ENCODE measurements at places on chromosomes 4 and X.

GRCh38 chr4:141275834-141276233 is 55.1 kb downstream of the ZNF330 start:
- DNase-seq: no peak

DNA sequence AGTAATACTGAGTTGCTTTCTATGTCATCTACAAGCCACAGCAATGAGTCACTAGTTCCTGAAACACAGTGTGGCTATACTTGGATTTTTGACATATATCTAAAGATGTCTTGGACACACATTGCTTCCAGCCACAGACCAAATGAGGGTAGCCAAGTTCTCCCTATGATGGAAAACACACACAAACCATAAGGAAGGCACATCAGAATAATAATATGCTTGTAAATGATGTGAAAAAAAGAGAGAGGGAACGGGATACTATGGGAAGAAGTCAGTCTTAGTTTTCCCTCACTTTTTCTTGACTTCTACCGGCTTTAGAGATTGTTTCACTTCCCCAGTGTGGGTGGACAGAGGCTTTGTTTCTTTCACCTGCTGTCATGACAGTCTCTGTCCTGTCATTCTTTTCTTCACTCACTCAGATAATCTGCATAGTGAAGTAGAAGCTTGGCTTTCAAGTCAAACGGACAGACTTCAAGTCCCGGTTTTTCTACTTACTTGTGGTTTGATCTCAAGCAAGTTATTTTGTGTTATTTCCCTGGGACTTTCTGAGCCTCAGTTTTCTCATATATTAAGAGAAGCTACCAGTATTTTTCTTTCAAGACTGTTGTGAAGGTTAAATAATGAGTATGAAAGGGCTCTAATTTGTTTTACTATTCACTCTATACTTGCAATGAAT is 34.7 kb downstream of the P2RY10 start:
- DNase-seq: no peak

DNA sequence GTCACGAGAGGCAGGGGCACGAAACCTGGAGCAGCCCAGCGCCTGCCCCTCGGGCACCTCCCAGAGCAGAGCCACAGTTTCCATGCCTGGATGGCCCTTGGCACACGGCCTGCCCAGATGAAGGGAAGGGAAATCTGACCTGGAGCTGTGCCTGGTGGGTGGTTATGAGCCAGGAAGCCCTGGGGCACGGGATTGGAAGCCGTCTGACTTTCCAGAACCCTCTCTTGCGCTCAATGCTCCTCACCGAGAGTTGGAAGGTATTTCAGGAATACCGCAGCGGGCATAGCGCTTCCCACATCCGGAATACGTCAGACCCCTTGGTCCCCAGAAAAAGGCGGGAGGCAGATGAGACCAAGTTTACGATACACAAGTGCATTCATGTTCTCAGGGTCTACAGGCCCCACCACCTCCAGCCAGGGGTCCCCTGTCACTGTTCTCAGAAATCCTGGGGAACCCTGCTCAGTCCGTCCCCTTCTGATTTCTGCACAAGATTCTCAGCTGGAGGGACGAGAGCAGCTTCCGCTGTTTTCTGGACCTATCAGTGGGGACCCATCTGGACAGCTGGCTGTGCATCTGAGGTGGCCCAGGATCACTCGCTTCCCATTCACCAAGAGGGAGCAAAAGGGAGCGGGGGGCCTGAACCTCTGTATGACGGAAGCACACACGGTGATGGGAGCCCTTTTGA is 172.9 kb downstream of the AFAP1 start:
- no peak for DNase-seq

- DNase-seq: no peak
These were observed 130.9 kb upstream of the TET2 start for GRCh38 chr4:105015750-105016149.

DNA sequence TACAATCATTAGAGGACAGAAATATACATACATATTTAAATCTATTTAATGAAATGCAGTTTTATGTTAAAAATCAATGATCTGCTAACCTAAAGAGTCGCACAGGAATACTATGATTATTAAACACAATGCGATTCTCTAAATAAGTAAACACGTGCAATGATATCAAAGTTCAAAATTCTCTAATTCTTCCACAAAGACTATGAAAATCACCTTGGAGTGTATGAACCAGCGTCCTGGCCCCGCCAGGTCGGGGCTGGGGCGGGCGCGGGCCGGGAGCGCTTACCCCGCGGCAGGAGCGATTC is 608 bp upstream of the FAM200B start:
- DNase-seq: no peak

DNA sequence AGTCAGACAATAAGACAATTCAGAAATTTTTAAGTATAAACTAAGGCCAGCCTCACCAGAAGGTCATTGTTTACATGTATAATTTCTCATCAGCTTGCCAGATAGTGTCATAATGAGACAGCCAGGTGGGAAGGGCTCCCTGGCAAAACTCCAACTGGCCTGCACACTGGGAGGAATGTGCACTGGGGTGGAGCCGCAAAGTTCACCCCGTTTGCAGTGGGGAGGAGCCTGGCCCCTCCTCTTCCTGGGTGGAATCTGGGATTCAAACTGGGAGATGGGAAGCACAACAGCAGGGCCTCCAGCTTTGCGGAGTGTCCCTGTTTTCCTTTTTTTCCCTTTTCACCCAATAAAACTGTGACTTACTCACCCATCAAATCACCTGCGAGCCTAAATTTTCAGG is 329.9 kb downstream of the SMARCA1 start:
- DNase-seq: no peak

- no peak for DNase-seq
These were observed 5.5 kb upstream of the HMX1 start for GRCh38 chr4:8876982-8877779.

DNA sequence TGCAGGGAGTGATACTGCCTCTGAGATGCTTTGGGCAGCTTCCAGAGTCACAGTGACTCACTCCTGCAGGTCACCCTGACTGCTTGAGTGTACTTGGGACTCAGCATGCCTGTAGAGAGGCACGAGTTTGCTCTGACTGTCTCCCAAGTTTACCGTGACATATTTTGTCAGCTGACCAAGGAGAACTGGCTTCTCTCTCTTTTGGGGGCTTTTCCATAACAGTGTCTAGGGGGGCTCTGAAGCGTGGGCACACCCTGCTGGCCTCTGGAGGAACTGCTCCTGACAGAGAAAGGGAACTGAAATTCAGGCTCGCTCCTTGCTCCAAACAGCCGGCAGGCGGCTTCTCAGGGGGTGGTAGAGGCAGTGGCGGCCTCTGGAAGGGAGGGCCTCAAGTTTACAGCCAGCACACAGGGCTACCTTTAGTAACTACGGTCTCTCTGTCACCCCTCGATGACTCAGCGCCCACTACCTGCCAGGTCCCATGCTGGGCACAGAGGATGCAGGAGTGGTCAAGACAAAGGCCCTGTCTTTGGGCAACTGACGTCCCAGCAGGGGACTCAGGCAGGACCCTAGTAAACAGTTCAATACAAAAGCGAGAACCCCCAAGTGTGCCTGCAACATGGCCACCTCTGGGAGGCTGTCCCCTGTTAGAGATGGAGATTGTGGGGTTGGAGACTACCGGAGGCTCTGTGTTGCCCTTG is 17.8 kb downstream of the ZNF185 start:
- DNase-seq: peak; percentile 20

GRCh38 chr4:8041172-8041571 is 101.5 kb upstream of the AFAP1 start:
- no peak for DNase-seq

GRCh38 chr4:122705547-122706117 is 26.9 kb upstream of the BBS12 start:
- no peak for DNase-seq

DNA sequence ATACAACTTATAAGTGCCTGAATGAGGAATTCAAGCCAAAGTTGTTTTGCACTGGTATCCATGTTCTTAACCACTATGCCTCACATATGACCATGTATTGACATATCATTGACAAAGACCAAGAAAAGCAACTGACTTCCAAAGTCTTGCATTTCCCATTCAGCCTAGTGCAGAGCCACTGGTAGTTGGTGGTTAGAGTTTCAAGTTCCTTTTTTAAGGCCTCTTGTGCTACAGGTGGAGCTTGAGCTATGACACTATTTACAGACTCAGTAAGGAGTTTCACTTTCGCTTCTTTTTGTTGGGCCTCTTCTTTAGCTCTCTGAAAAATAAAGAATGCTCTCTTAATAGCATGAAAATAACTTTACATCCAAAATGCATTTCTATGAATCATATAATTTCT is 763.0 kb downstream of the DMD start:
- DNase-seq: no peak

DNA sequence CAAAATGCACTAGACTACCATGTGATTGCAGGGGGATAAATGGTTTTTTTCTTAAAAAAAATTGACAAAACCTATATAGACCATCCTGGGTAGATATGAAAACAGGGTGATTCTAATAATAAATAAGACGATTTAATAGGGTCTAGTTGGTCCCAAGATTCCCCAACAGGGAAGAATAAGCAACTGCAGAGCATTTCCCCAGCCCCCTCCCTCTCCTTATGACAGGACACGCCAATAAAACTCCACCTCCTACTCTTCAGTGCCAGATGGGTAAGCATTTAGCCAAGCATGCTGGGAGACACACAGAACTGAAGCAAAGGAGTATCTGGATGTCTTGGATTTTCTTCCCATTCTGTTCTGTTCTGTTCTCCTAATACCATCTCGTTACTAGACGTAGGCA is at the start of gene BRS3:
TSS of gene BRS3 (plus strand) at position 301 of the 400 bp plus-strand sequence. CDS start 168 bp downstream, outside the sequence.
- DNase-seq: no peak

DNA sequence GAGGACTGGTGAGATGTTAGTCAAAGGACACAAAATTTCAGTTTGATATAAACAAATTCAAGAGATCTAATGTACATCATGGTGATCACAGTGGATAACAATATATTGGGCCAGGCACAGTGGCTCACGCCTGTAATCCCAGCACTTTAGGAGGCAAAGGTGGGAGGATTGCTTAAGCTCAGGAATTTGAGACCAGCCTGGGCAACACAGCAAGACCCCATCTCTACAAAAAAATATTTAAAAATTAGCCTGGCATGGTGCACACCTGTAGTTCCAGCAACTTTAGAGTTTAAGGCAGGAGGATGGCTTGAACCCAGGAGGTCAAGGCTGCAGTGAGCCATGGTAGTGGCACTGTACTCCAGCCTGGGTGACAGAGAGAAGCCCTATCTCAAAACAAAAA is 8.7 kb downstream of the SCARB2 start:
- no peak for DNase-seq

- no peak for DNase-seq
These were observed 3.2 kb downstream of the FGF16 start for GRCh38 chrX:77450415-77450814.

DNA sequence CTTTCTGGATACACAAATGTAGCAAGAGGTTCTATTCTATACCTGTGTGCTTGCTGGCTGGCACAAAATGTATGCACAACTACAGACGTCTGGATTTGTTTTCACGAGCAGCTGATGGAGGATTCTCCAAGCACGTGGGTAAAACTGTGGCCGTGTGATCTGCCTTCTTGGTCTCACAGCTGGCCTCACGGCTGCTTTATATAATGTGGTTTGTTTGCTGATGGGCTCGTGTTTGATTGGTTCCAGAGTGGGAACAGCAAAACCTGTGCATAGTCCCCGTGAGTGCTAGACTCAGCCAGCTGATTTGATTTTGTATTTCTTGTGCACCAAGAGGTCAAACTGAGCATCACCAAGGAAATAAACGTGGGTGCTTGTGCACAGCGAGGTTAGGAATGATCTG is 262.6 kb upstream of the RPS6KA3 start:
- DNase-seq: no peak

DNA sequence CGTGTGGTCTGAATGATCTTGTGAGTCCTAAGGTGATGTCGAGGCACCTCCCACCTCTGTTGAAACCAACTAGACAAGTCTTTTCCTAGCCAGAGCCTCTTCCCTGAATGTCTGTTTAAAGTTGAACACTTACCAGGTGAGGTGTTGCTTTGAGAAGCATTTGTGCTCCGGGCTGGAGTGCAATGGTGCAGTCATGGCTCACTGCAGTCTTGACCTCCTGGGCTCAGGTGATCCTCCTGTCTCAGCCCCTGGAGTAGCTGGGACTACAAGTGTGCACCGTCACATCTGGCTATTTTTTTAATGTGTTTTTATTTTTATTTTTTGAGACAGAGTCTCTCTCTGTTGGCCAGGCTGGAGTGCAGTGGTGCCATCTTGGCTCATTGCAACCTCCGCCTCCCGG is 18.1 kb downstream of the RNF4 start:
- DNase-seq: no peak

- DNase-seq: no peak
These were observed 6.1 kb downstream of the AKAP17A start for GRCh38 chrX:1597345-1598020.

DNA sequence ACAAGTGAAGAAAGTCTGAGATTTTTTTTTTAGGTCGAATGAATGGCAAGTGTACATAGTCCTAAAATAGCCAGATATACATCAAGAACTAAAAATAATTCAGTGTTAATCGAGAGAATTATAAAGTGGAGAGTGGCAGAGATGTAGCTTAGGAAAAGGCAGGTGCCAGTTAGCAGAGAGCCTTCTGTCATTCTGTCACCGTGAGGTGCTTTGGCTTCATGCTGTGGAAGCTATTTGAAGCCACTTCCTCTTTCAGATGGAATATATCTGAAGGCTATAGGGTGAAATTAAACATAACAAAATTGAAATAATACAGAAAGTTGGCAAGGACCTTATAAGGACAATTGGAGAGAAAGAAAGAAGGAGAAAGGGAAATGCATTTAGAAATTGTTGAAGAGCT is 756.3 kb downstream of the CCSER1 start:
- DNase-seq: no peak

DNA sequence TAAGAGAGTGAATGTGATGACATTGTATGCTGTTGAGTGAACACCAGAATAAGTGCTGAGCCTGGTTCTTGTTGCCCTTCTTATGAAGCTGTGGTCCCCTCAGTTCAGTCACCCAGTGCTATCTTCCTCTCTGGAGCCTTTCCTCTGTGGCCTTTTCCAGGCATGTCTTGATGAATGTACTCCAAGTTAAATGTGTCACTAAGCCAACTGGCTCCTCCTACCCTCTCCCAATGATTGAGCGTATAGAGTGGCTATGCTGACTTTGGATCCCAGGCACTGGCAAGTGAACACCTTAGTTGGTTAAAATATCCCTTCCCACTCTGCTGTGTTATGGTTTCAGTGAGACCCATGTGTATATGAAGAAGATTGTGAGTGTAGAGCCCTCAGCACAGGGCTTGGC is 134.1 kb upstream of the MAMLD1 start:
- DNase-seq: no peak

DNA sequence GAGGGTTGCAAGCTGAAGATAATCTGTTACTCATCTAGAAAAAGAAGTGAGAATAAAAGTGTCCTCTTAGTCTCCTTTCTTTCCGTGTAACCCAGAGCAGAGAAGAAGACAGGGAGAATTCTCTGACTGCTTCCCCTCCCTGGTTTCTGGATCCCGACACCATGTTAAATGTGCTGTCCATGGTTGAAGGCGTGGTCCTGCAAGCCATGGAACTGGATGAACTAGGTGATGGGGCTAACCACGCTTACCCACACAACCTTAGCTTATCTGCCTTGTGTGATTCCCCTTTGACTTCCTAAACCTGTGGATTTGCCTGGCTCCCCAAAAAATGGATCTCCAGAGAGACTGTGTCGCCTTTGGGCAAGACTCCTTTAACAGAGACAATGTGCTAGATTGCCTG is 907.6 kb downstream of the FSTL5 start:
- DNase-seq: no peak

- no peak for DNase-seq
These were observed 6.2 kb downstream of the CCKAR start for GRCh38 chr4:26484032-26484515.

Measured in mammary epithelial cell (primary cell).